ENCODE measurements at places on chromosomes 5 and 9.
A peak's percentile ranks its signal among the peaks of the same experiment; 100 is the strongest.

DNA sequence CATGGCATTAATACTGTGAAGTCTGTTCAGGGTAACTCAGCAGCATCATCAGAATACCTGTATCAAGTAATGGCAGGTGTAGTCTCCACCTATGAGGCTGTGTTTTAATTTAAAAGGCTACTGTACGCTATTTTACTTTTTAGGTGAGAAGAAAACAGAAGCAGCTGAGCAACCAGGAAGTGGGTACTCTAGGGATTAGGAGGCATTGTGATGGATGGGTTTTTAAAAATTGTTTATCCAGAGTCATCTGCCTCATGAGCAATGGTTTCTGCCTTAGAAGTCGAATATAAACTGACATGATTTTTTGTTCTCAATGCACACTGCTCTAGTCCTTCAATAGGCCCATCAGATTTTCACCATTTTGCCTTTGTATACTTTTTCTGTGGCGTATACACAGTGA is 42.6 kb downstream of the PSIP1 start:
- no peak for DNase-seq

GRCh38 chr5:77777281-77777892 is 1.2 kb upstream of the TBCA start:
- DNase-seq: no peak

GRCh38 chr9:112403614-112404201 is 23.8 kb downstream of the HSDL2 start:
- no peak for DNase-seq

- DNase-seq: no peak
Measured at GRCh38 chr9:20409321-20410092, 212.8 kb downstream of the MLLT3 start.

DNA sequence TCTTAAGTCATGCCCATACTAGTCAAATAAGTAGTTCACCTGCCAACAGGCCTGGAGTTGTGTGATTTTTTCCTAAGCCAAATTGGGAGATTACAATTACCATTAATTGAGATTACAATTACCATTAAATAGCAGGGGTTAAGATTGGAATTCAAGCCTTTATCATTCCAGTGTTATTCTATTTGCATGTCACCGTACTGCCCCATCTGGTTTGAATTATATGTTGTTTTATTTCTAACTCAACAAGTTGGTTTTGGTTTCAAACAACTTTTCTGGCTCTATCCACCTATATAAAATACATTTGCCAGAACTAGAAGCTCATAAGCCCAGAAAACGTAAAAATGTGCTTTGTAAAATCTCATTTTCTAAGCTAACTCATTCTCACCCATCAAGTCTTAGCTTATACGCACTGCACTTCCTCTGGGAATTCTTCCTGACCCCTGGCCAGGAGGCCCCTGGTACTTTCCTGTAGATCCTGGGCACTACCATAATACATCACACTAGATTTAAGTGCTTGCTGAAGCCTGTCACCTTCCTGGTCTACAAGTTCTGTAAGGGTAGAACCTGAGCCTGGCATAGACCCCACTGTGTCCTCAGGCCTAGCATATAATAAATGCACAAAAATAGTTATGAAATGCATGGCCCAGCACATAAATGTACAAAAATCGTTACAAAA is 242.0 kb upstream of the TRPM3 start:
- DNase-seq: peak; percentile 27

DNA sequence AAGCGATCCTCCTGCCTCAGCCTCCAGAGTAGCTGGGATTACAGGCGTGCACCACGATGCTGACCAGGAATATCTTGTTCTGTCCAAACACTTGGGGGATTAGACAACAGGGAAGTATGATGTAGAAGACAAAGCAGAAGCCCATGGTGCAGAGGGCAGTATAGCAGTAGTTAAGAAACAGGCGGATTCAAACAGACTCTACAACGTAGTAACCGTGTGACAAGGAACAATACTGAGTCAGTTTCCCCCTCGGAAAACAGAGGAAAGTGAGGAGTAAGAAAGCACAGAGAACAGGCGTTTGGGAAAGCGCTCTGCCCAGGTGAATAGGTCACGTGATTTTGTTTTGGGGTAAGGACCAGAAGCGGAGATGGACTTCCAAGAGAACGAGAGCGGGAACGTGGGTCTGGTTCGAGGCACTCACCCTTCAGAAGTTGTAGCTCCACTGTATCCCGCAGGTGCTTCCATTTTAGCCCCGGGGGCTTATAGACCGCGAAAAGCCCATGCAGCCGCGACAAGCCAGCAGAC is 306 bp downstream of the TRUB2 start:
- DNase-seq: no peak

DNA sequence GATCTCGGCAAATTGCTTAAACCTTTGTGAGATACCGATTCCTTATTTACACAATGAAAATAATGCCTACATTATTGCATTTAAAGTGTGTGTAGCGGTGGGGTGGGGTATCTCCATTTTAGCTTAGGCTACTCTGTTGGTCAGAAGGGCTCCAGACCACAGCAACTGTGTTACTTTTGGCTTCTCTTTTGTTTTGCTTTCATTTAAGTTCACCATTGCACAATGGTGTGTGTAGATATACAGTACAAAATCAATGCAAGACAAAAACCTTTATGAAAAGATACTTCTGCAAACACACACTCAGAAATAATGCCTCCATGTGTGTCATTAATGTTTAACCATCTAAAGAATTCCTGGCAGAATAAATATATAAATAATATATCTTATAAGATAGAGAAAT is 279.4 kb downstream of the FBXL17 start:
- no peak for DNase-seq

- no peak for DNase-seq
Measured at GRCh38 chr5:102782217-102782872, 27.2 kb downstream of the PAM start.

DNA sequence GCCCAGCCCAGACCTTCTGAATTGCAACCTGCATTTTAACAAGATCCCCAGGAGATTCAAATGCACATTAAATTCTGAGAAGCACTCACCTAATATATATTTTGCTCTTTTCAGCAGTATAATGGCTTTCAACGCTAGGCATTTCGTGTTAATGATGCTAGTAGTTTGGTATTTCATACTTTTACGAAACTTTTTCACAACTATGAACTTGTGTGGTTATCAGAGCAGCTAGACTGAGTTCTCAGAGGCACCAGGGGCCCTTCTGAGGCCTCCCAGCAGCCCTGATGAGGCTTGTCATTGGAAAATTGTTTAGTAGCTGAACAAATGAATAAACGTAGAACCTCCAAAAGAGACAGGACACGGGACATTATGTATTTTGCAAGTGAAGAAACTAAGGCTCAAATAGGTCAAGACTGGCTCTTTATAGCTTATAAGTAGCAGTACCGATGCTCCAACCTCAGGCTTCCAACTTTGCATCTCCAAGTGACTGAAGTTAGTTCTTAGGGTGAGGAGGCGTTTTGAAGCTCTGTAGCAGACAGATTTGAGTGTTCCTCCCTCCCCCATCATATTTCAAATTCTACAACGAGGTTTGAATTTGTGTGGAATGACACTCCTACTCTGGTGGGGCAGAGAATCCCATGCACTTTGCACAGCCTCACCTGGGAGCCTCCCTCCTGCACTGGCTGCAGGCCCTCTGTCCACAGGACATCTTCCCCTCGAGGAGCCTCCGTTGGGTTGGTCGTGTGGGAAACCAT is 121.1 kb upstream of the SLC25A48 start:
- DNase-seq: no peak

DNA sequence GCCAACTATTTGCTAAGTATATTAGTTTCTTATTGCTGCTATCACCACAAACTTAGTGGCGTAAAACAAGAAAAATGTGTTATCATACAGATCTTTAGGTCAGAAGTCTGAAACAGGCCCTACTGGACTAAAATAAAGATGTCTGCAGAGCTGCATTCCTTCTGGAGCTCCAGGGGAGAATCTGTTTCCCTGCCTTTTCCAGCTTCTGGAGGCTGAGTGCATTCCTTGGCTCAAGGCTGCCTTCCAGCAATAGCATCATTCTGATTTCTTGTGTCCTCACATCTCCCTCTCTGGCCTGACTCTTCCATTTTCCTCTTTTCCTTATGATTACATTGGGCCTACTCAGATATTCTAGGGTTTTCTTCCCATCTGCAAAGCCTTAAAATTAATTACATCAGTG is 15.9 kb downstream of the MAN2A1 start:
- no peak for DNase-seq

GRCh38 chr9:134278286-134278685 is 48.0 kb upstream of the RXRA start:
- DNase-seq: no peak

- no peak for DNase-seq
Measured at GRCh38 chr5:10690460-10691440, 70.3 kb downstream of the DAP start.

DNA sequence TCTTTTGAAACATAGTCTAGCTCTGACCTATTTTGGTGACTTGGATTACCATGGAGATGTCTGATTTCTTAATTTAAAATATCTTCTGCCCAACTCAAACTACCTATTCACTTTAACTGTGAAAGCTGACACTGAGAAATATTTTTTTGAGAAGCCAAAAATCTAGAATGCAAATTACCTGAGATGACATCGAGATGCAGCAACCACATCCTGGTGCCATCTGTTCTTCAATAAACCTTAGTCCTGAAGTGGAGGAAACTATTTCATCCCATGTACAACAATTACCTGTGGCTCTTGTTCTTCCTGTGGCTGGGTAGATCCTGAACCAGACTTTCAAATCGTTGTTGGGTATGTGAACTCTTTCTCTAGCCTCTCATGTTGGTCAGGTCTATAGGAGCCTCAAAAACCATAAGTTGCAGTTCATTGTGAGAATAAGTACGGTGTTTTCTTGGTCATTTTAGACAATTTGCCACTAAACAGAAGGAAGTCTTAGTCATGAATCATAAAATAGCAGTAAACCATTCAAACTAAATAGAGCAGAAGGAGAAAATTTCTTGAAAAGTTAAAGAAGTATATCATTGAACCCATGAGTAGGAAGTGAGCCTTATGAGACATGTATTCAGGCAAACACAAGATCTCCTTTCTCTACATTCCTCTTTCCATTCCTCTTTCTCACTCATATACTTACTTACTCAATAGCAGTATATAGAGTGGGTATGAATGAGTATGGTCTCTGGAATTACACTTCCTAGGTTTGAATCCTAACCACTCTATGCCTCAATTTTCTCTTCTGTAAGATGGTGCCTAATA is 176.0 kb downstream of the HMHB1 start:
- DNase-seq: no peak

DNA sequence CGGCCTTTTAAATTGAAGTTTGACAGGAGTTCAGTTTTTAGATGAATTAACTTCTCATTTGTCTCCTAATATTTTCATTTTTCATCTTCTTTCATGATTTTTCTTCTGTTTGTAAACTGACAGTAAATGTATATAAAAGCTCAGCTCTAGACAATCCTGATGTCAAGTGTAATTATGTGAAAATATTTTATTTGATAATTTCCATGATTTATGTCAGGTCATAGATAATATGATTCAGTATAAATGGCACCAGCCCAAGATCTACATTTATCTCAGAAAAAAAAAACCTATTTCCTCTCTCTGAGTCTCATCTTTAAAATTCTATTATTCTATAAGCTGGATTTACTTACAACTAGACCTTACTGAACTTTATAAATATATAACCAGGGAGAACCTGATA is 115.7 kb downstream of the MUSK start:
- DNase-seq: no peak

DNA sequence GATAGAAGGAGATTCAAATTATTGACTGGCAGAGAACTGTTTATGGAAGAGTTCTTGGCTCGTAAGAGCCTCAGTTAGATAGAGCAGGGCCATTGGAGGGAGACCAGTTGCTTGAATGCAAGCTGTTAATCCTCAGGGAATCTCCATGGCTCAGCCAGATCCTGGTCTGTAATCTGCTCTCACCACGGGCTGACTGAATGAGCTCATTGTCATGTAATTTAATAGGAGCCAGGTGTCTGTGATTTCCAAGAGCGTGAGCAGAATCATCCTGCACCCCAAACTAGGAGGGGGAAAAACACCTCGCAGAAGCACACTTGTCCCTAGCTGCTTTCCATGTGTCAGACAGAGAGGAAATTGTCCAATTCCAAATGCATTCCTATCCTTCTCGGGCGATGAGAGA is 19.1 kb upstream of the KCNMB1 start:
- DNase-seq: no peak

DNA sequence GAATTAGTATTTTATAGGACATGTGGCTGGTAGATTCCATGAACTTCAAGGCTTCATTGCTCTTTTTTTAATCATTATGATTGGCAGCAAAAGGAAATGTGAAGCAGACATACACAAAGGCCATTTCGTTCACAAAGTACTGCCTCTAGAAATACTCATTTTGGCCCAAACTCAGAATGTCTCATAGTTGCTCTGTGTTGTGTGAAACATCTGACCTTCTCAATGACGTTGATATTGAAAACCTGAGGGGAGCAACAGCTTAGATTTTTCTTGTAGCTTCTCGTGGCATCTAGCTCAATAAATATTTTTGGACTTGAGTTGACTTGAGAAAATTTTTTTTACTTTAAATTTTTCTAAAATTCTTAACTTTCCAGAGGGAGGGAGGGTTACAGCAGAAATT is 12.4 kb downstream of the KCNV2 start:
- no peak for DNase-seq

- DNase-seq: no peak
Measured at GRCh38 chr9:19409401-19410194, 789 bp downstream of the ACER2 start.

DNA sequence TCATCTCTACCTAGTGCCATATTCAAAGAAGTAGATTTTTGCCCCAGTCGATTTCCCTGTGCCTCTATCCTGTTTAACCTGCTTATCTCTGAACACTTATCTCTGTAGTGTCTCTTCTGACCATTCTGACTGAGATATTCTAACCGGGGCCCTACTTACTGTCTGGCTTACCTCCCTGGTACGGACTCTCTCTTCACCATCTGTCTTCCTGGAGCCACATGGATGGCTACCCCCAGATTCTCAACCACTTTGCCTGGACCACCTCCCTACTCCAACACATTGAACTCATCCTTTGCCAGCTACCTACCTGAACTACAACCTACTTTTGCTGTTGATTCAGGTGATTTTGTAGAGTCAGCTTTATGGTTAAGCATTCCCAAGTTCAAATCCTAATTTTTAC is 397.4 kb upstream of the SLC24A2 start:
- no peak for DNase-seq

DNA sequence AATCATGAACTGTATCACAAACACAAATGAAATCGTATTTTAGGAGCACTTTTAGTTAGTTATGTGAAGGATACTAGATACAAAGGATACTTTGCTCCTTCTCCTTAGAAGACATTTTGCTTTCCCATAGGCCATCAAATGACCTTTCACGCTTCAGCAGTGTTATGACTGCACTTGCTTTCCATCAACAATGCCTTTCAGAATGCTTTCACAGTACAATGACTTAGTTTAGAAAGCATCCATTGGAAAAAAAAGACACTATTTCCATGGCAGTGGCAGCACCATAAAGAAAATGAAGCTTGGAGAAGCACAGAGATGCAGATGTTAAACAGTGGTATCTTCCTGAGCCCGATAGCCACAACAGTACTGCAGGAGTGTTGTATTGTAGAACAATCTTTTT is 203.9 kb downstream of the PCSK1 start:
- DNase-seq: no peak

DNA sequence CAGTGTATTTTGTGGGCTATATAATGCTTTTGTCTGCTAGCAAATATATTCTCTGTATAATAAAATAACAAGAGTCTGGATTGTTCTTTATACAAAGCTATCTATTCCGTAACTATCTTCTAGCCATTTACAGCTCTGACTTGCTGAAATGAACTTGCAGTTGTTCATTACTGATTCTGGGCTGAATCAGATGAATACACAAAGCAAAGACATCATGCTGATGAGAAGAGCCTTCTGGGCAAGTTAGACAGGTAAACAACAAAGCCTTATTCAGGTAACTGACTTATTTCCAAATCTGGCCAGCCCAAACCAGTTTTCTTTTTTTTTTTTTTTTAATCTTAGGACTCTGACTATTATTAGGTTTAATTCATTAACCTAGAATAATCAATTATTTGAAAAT is 255.5 kb downstream of the KIAA0825 start:
- no peak for DNase-seq
